ENCODE measurements at places on chromosomes 5 and 9.

GRCh38 chr5:53178830-53179229, 69.3 kb upstream of the MOCS2 start:
- no peak for DNase-seq

- no peak for DNase-seq
Measured at GRCh38 chr5:94856257-94856800, 237.9 kb downstream of the SLF1 start.

DNA sequence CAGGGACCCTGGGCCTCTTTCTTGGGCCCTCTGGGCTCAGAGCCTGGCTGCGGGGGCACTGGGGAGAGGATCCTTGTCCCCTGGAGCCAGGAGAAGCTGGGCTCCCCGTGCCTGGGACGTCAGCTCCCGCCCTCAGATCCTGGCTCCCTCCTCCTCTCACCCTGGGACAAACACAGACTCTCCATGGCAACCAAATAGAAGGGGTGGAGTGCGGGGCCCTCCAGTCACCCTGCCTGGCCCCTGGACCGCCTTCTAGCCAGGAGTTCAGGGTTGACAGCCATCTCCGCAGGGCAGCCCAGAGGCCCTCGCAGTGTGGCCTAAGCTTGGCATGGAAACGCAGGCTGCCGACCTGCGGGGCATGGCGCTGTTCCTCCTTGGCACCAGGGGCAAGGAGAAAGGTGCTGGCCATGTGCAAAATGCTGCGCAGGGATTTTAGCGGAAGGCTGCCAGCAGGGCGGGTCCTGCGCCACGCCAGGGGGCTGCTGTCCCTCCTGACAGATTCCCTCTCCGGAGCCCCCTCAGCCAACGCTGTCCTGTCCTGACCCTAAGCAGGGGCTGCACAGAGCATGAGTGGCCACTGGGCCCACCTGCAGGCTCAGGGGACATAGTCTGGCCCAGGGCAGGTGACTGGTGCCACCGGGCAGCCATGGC, 1.0 kb downstream of the ZDHHC11 start:
- DNase-seq = no peak

GRCh38 chr5:56052735-56053134, 58.0 kb upstream of the IL6ST start:
- DNase-seq = no peak

- no peak for DNase-seq
Measured at GRCh38 chr9:128100581-128100980, 26.9 kb downstream of the PTGES2 start.

DNA sequence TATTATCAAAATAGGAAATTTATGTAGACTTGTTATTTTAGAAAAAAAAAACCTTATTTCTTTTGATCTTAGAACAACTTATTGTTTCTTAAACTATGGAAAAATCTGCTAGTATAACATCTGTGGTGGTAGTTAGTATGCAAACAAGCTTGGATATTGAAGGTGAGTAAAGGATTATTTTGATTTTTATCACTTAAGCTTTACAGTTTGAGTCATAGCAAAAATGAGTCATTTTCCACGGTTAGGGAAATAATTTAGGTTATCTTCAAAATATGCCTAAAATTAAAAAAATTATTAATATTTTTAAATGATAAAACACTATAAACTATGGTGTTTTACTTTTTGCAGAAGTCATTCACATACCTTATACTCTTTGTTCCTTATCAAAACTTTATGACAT, 107.2 kb upstream of the DHFR start:
- no peak for DNase-seq

DNA sequence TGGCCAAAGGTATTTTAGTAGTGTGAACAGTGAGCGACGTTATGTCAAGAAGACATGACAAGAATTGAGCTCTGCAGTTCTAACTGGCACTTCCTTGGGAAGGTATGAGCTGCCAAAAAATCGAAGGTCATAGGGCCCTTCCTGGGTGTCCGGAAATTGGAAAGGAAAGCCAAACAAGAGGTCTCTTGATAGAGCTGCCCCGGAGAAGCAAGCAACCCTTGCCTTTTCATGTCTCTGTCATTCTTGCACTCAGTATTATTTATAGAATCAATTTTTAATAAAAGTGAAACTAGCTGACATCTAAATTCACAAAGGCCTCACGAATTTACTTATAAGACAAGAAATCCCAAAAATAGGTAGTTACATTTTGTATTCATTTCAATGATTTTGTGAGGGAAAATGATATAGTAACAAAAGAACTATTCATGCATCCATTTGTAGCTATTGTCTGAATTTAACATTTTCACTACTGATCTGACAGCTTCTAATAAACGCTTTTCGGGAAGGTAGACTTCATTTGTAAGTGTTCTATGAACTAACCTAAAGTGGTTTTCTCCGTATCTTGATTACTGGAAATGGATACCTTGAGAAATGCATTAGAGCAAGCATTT, 113.8 kb upstream of the VCAN start:
- no peak for DNase-seq

DNA sequence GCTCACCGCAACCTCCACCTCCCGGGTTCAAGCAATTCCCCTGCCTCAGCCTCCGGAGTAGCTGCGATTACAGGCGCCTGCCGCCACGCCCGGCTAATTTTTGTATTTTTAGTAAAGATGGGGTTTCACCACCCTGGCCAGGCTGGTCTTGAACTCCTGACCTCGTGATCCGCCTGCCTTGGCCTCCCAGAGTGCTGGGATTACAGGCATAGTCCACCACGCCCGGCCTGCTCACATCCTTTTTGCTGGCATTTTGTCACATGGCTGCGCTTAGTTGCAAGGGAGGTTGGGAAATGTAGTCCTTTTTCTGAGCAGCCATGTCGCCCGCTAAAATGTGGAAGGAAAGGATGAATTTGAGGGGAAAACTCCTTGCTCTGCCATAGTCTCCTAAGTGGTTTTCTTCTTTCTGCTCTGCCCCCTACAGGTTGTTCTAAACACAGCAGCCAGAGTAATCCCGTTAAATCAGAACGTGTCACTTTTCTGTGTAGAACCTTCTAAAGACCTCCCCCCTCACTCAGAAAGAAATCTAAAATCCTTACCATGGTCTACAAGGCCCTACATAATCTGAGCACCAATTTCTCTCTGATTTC, 57.8 kb upstream of the HSPA9 start:
- peak; percentile 43 for DNase-seq

- DNase-seq = no peak
Measured at GRCh38 chr9:131398204-131398603, 4.3 kb downstream of the PRRC2B start.

DNA sequence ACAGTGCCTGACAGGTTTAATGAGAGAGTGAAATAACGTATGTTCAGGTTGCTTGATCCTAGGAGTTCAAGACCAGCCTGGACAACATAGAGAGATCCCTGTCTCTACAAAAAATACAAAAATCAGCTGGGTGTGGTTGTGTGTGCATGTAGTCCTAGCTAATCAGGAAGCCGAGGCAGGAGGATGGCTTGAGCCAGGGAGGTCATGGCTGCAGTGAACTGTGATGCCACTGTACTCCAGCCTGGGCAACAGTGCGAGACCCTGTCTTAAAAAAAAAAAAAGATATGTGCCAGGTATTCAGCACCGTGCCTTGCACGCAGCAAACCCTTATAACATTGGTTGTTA, 38.8 kb upstream of the SPRY4 start:
- DNase-seq = no peak

DNA sequence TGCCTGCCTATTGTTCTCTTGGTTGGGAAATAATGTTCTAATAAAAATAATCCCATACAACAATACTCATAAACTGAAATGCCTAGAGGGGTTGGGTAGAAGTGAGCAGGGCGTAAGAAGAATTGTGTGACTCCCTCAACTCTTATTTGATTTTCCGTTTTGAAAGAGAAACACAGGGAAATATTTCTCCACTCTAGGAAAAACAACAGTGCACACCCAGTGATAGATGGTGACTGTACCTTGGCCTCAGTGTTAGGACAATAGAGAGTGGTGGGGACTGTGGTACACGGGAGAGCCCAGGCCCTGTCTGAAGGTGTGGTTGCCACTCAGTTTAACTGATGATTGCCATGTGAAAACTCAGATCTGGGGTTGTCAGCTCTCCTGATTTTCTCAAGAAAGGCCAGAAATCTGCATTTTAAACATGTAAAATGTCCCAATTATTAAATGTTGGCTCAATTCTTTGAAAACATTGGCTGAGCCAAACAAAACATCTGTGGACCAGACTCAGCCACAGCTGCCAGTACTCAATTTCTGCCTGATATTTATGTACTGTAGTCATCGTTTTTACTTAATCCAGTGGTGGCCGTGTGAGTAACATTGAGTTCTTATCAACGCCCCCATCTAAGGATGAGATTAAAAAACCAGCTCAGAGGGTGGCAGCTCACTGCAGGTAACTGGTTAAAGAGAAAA, 103.8 kb upstream of the ZNF618 start:
- DNase-seq = no peak

DNA sequence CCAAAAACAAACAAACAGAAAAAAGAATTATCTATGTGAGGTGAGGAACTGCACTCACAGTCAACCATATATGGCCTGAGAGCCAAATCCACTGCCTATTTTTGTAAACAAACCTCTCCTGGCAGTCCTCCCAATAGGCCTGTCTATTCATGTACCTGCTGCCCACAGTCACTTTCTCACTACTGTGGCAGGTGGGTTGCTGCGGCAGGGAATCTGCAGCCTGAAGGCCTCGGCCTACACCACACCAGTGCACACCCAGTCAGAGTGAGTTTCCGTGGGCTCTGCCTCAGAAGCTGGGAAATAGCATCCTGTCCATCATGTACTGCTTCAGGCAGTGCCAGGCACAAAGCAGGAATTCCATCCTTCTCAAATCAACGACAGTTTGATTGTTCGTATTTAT, 82.3 kb downstream of the SPTLC1 start:
- DNase-seq = no peak

DNA sequence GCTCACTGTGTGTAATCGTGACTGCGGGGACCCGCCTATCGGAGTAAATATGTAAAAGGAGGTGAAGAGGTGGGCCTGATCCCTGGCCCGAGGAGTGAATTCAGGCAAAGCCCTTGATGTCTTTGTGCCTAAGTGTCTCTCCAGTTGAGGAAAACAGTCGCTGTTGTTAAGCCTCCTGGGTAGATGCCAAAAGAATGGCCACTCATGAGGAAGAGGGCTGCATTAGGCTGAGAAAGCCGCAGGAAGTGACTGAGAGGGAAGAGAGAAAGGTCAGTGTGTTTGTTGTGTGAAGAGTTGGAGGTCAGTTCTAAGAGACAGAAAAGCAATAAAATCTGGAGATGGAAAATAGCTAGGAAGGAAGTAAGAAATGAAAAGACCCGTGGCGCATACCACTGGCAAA, 35.8 kb upstream of the PIP5K1B start:
- no peak for DNase-seq

DNA sequence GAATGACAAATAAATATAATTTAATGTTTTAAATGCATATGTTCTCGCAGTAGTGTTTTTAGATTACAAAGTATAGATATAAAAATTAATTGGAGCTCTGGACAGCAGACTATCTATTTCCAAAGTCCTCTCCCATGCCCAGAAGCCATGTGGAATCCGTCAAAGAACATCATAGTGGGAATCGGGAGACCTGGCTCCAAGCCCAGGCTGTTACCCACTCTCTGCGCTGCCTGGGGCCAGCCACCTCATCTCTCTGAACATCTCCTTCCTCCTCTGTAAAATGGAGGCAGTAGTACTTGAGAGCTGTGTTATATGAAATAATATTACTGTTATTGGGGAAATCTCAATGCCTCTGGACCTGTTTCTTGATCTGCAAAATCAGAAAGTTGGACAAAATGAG, 58.1 kb upstream of the SLC30A5 start:
- no peak for DNase-seq

GRCh38 chr5:43305948-43306565, 7.2 kb downstream of the HMGCS1 start:
- DNase-seq = peak; percentile 86

GRCh38 chr5:44969825-44970224, 161.1 kb downstream of the MRPS30 start:
- DNase-seq = no peak

DNA sequence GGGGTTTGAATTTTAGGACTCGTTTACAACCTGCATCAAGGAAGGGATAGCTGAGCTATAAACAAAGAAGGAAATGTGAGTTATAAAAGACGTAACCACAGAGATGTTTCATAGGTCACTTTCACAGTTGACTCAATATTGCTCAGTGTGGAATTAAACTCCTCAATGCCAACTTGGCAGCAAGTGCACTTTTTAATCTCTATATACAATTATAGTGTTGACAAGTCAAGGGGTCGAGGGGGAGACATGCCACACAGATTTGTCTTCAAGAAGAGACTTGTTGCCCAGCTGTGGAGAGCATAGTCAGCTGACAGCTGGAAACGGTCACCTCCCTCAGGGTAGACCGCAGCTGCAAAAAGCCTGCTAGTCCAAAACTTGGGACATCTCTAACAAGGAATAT, 163.4 kb upstream of the DMAC1 start:
- no peak for DNase-seq

GRCh38 chr9:81237565-81238231, 451.6 kb downstream of the TLE1 start:
- no peak for DNase-seq

DNA sequence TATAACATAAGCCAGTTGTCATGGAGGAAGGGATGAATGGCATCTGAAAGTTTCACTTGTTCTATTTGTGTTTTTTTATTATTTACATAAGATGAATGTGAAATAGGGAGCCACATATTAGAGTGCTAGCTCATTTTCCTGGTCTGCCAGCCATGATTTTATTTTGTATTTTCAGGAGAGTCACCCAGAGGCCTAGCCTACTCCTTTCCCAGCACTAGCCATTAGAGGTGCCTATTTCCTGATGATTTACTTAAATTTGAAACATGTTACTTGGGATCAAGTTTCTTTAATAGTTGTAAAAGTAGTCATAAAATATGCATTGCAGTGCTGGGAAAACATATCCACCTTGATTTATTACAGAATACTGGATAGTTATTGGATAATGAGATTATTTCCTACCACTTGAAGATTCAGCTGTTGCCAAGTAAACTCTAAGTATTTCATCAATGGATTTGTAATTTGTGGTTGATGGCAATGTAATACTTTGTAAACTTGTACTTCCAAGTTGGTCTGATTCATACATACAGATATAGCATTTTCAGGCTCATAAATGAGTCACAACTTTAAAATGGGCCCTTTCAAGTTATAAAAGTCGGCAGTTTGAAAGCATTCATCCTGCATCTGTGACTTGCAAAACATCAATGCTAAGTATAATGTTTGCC, 50.8 kb downstream of the KCNN2 start:
- DNase-seq = no peak

- DNase-seq = no peak
Measured at GRCh38 chr5:127891942-127892341, 188.8 kb downstream of the CCDC192 start.

- DNase-seq = peak; percentile 57
Measured at GRCh38 chr9:36764364-36765076, 191.8 kb downstream of the MELK start.

DNA sequence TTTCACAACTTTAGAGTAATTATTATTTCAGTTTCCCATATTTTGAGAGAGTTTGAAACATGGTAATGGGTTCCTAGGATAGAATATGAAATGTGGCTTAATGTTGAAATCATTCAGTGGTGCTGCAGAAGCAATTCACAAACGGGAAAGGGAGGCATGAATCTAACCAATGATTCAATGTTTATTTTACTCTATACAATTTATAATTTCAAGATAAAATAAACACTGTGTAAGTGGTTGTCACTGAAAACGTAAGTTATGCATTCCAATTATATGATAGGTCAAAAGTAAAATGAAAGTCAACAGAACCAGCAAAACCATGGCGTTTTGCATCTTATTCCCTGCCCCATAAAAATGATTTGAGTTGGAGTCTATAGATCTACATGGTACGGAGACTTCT, 1207.1 kb upstream of the CDH18 start:
- DNase-seq = no peak
